IMR-90 (cell line): ENCODE measurements at places on chromosomes 1 and 21. TPM values are rescaled to one million over a fixed set of nuclear protein-coding genes. Genes with fewer than 3 reads are reported as not detected.

The PPIH gene
- total RNA-seq = 22.4 and 36.1 TPM in 2 replicates

The TRIM63 gene
- not detected in 2 replicates for total RNA-seq

The TTC24 gene
- not detected in 2 replicates for total RNA-seq

The BLACAT1 gene
- total RNA-seq = under 0.01 TPM in 1 of 2 replicates, not detected in the other

The ZNF593OS gene
- total RNA-seq = not detected in 2 replicates

The OR2L3 gene
- total RNA-seq = not detected in 2 replicates

The HAPLN2 gene
- not detected in 2 replicates for total RNA-seq

The UBE2U gene
- total RNA-seq = not detected in 2 replicates

The EFNA1 gene
- total RNA-seq = 0.28 and 0.90 TPM in 2 replicates

The CLEC20A gene
- not detected in 2 replicates for total RNA-seq

The SH3GLB1 gene
- total RNA-seq = 22.2 and 30.3 TPM in 2 replicates

The PFKFB2 gene
- total RNA-seq = 1.3 and 1.7 TPM in 2 replicates

The PRAMEF9 gene
- total RNA-seq = not detected in 2 replicates

The FUCA1 gene
- 2.8 and 2.9 TPM in 2 replicates for total RNA-seq

The CELA3A gene
- not detected in 2 replicates for total RNA-seq

The FAM229A gene
- total RNA-seq = 0.28 and 0.36 TPM in 2 replicates

The CFHR3 gene
- total RNA-seq = not detected in 2 replicates

The SUSD4 gene
- 1.1 and 2.7 TPM in 2 replicates for total RNA-seq

The OR2L13 gene
- total RNA-seq = not detected in 2 replicates

The KIF26B gene
- total RNA-seq = 0.54 and 0.83 TPM in 2 replicates

The OR2L5 gene
- total RNA-seq = not detected in 2 replicates

The FNBP1L gene
- total RNA-seq = 15.2 and 24.4 TPM in 2 replicates

The REN gene
- 0.28 and 0.54 TPM in 2 replicates for total RNA-seq

The ZNF697 gene
- total RNA-seq = 10.2 and 14.4 TPM in 2 replicates
